ENCODE measurements at places on chromosomes 5 and 9.

- DNase-seq = no peak
Observed at GRCh38 chr9:86175743-86176456, 76.5 kb upstream of the GOLM1 start.

GRCh38 chr5:81420039-81420667 is 26.2 kb upstream of the ACOT12 start:
- no peak for DNase-seq

DNA sequence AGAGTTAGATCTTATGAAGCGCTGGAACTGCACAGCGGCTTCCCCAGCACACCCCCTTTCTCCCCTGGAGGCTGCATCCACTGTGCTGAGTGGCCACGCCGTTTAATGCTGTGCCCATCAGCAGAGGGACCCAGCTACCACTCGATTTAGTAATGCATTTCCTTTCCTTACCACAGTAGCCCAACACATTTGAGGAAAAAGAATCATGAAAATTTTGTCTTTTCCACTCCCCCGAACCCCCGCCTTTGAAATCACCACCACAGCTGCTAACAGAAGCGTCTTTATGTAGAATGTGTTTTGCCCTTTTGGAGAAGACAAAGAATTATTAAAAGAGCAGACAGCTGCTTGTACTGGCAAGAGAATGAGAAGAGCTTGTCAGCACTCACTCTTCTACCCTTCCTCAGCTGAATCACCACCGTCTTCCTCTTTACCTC is 73.2 kb downstream of the ACER2 start:
- no peak for DNase-seq

- DNase-seq = no peak
Observed at GRCh38 chr9:111805830-111806241, 11.1 kb upstream of the SHOC1 start.

DNA sequence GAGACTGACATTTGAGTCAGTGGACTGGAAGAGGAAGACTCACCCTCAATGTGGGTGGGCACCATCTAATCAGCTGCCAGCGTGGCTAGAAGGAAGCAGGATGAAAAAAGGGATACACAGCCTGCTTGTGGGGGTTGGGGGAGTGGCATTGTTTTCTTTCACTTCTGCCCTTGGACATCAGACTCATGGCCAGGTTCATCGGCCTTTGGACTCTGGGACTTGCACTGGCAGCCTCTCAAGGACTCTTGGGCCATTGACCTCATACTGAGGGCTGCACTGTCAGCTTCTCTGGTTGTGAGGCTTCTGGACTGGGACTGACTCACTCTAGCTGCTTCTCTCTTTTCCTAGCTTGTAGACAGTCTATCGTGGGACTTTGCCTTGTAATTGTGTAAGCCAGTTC is 374.9 kb downstream of the TLE1 start:
- DNase-seq = no peak

- DNase-seq = no peak
Observed at GRCh38 chr9:24436761-24437160, 108.9 kb downstream of the IZUMO3 start.

DNA sequence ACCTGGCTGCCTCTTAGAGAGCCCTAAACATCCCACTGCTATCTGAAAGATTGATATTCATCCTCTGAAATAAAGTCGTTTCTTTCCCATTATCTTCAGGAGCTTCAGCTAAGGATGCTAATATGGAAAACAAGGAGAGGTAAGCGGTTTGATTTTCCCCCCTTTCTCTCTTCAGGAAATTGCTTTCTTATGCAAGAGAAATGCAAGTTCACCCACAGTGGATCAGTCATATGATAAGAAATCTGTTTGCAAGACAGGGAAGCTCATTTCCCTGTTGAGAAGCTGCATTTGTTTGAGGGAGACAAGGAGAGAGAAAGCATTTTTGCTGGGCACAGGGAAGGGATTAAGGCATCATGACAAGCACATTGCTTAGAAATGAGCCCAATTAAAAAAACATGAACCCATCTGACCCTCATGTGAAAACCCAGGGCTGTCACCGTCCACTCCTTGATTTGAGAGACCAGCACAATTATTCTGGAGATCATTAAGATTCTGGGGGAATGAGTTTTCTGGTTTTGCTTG is 53.7 kb upstream of the BOD1 start:
- no peak for DNase-seq

GRCh38 chr9:120326049-120326693 is 253.8 kb downstream of the CDK5RAP2 start:
- peak; percentile 8 for DNase-seq

- no peak for DNase-seq
Observed at GRCh38 chr5:137113939-137114338, 385.2 kb downstream of the SPOCK1 start.

GRCh38 chr5:180345781-180346180 is 7.4 kb downstream of the GFPT2 start:
- no peak for DNase-seq

- no peak for DNase-seq
Observed at GRCh38 chr5:57416278-57416994, 66.2 kb downstream of the ACTBL2 start.

- DNase-seq = no peak
Observed at GRCh38 chr9:24459953-24460352, 85.7 kb downstream of the IZUMO3 start.

DNA sequence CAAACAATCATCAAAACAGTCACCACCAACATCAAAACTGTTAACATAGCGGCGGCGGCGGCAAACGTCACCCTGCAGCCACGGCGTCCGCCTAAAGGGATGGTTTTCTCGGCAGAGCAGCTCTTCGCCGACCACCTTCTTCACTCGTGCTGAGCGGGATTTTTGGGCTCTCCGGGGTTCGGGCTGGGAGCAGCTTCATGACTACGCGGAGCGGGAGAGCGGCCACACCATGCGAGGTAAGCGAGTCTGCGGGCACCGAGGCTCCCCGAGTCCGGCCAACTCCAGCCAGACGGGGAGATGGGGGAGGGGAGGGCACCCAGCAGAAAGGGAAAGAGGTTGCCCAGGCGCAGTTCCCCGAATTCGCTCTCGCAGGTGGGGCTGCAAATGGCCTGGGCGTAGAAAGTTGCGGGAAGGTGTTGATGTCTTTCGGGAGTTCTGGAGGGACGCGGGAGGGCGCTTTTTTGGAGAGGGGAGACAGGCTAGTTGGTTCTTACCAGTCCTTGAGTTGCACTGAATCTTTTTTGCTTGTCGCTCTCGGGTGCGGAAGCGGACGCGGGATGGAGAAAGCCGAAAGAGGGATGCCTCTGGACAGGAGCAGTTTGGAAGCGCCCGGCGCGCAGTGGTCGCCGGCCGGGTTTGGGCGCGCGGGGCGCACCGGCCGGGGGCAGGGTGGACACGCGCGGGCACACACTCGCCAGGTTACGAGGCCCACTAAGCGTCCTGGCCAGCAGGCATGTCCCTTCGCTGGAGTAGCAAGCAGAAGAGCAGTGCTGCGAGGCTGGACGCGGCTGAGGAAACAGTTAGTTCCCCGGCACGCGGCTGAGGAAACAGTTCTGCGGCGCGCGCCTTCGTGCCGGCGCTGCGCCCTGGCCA is 849 bp downstream of the RORB start:
- DNase-seq = no peak

DNA sequence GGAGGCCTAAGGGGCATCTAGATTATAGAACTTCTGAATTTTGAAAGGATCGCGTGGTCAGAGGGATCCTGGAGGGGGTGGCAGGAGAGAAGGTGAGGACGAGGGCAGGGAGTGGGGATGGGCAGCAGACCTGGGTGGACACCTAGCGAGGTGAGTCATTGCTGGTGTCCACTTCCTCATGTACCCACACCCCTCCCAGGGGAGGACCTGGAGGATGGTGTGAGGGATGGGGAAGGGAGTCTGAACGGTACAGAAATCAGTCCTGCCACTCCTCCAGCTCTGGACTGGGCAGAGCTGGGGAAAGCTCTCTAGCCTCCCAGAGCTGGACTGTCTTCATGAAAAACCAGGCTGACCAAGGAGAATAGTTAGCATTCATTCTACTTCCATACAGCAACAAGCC is 46.9 kb downstream of the TMOD1 start:
- no peak for DNase-seq

DNA sequence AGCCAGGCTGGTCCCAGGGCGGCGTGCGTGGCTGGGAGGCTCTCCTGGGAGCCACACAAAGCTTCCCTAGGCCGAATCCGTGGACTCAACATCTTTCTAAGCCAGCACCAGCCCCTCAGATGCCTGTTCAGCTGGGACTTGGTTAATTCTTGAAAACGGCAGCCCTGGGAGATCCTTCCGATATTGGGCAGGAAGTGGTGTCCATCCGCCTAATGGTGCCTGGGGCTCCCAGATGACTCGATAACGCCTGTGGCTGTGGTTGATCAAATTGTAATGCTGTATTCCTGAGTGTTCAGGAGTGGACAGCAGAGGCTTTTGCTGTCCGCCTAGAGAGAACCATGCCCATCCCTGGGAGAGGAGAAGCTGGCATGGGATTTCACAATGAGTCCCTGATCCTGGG is 14.1 kb downstream of the KCNT1 start:
- DNase-seq = no peak

DNA sequence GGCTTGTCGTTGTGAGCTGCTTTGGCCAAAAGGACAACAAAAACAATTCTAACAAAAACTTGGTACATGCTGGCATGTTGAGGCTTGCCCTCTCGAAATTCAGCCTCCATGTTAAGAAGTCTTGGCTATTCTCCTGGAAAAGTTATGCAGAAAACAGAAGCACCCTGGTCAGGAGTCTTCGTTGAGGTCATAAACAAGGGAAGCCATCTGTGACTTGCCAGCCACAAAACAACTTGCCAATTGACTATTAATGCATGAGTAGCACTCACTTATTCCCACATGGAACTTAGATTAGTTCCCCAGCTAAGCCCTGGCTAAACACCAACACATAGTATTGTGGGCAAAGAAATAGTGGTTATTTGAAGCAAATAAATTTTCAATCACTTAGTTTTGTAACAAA is 521.0 kb upstream of the CHD1 start:
- no peak for DNase-seq

- DNase-seq = no peak
Observed at GRCh38 chr5:60287174-60287771, 393.7 kb upstream of the PDE4D start.

- no peak for DNase-seq
Observed at GRCh38 chr5:111598996-111599395, 86.7 kb upstream of the STARD4 start.

DNA sequence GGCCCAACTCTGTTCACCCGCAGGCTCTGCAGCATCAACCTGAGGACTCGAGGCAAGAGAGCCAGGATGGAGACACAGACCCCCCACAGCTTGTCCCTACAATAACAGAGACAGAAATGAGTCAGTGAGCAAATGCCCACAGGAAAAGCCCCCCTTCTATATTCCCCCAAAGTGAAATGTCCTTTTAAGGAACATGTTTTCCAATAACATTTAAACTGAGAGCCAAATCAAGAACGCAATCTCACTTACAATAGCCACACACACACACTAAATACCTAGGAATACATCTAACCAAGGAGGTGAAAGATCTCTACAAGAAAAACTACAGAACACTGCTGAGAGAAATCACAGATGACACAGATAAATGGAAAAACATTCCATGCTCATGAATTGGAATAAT is 49.0 kb downstream of the TEX10 start:
- DNase-seq = no peak

GRCh38 chr9:131500377-131500776 is 2.3 kb upstream of the POMT1 start:
- DNase-seq = no peak

DNA sequence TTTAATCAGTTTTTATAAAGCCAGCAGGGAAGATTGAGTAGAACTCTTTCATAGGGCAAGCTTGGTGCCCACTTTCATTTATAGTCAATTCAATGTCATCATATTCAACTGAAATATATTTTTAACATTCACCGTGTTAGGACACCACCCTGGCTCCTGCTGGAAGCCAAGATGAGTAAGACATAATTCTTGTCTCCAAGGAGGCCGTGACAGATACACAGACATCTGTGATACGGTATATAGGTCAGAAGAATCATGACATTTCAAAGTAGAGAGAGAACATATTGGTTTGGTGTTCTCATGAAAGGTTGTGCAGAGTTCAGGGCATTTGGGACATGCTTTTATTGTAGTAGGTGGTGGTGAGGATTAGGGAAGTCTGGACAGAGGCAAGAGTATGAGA is 120.1 kb downstream of the CMYA5 start:
- DNase-seq = no peak
